ENCODE measurements at places on chromosomes 2 and 18.

- no peak for DNase-seq
Observed at GRCh38 chr18:3468833-3469232, 18.9 kb downstream of the TGIF1 start.

- DNase-seq, result no peak
Observed at GRCh38 chr2:14902953-14903352, 270.4 kb downstream of the LRATD1 start.

DNA sequence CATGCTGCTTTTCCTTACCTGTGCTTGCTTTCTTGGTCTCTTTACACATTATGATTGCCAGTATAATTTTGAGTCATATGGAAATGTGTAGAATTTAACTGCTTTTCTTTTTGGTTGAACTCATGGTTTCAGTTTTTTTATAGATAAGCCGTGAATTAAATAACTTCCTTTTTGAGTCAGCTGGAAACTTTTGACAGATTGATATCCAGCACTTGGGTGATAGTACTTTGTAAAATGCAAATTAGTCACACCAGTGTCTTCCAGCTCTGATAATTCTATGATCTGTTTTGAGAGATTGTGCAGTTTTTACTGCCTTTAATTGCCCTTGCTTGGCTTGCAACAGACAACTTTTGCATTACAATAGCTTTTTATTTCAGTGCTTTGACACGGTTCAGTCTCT, 86.4 kb downstream of the NCOA1 start:
- no peak for DNase-seq

GRCh38 chr2:15766303-15766861, 174.0 kb upstream of the MYCN start:
- no peak for DNase-seq

DNA sequence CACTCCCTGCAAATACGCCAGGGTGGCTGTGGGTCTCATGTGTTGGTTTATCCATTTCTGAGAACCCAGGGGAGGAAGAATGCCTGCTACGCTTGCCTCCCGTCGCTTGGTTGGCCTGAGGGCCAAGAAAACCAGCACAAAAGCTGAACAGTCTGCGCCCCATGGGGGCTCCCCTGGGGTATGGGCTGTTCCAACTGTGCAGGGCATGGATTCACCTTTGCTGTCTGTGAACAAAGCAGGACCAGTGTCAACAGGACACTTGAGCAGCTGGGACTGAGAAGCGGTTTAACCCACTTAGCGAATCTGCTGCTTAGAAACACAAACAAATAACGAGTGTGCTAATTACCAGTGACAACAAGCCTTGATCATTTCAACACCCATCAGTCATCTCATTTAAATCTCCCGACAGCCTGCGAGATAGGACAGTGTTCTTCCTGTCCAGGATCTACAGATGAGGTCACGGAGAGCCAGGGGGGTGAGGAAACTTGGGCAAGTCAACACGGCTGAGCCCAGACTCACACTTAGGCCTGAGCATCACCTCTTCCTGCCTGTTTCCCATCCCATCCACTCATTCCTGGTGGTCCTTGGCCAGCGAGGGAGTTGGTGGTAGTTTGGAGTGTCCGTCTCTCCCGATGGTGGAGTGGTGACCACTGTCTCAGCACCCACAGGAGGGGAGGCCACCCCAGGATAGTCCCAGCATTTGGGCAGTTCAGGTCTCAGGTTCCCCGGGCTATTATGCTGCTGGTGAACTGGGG, 111.6 kb upstream of the HAAO start:
- DNase-seq, result no peak

GRCh38 chr2:40348038-40348437, 103.9 kb downstream of the SLC8A1 start:
- no peak for DNase-seq

DNA sequence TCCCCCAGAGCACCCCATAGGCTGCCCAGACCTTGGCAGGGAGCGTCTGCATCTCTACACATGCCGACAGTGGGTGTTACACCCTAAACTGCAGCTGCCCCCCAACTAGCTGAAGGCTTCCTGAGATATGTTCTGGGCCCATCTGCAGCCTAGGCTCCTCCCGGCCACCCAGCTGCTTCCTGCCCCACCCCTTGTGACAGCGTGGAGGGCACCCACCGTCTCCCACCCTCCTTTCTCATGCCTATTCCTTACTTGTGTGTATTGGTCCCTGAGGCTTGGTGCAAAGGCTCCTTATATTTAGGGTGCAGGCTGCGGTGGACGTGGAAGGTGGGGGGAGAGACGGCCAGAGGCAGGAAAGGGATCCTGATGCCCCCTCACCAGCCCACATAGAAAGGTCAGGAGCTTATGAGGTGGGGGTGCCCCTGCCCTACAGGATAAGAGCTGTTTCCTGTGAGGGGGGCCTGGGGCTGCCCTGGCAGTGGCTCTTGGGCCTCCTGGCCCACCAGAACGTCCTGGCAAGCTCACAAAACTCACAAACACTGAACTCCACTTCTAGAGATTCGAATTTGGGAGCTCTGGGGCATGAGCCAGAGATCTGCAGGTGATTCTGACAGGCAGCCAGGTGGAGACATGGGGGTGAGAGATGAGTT, 7.3 kb upstream of the PROM2 start:
- no peak for DNase-seq

- no peak for DNase-seq
Observed at GRCh38 chr2:240391111-240392051, 44.1 kb upstream of the GPC1 start.

GRCh38 chr2:156541706-156542105, 105.5 kb downstream of the GPD2 start:
- no peak for DNase-seq

DNA sequence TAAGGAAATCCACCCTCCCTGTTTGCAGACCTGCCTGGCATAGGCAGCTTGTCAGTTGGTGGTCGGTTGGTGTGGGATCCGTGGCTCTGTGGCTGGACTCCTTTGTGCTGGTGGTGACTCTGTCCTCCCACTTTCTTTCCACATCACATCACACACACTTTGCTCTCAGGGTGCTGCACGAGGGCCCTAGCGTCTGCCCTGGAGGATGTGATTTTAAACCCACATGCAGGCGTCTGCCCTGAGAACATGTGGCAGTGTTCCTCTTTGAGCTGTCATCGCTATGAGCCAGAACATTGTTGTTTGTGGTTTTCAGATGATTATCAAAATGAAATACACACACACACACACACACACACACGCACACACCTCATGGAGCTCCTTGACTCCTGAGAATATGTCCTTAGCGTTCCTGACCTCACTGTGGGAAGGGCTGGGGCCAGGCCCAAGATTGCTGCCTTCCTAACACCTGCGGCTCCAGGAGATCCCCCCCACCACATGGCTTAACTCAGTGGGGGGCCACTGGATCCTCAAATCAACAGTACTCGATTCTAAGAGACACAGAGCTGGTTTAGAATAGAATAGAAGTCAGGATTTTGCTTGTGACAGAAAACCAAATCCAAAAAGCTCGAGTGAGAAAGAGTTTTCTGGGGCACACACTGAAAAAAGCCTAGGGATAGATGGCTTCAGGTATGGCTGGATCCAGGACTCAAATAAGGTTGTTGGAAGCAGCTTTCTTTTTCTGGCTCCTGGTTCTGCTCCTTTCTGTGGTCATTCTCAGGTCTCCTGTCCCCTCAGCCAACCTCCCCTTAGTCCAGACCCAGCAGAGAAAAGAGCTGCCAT, 54.8 kb downstream of the RTP5 start:
- DNase-seq, result no peak

DNA sequence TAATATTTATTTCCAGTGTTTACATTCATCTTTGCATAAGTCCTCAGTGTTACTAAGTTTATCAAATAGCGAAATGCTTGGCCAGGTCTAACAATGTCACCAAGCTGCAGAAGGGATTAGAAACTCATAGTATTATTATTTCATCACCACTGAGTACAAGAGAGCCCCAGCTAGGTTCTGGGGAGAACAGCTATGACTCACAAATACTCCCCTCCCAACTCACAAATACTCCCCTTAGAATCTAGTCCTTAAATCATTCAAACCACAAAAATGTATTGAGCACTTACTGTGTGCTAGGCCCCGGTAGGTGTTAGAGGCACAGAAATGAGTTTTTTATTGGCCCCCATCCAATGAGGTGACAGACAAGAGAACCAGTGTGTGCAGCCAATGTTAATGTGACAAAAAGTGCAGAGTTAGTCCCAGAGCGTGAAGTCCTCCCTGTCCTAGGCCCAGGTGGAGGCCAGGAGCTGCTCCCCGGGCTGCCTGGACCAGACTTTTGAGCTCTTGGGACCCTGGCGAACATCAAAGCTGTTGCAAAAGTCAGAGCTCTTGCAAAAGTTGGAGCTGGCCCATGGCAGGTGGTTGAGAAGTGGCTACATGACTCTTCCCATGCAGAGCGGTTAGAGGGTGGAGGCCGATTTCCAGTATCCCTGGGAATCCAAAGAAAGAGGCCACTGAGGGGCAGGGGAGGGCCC, 9.8 kb downstream of the STEAP3 start:
- no peak for DNase-seq

GRCh38 chr2:164642946-164643555, 21.8 kb upstream of the GRB14 start:
- DNase-seq, result no peak

- no peak for DNase-seq
Observed at GRCh38 chr18:22324191-22325131, 93.3 kb downstream of the CTAGE1 start.

DNA sequence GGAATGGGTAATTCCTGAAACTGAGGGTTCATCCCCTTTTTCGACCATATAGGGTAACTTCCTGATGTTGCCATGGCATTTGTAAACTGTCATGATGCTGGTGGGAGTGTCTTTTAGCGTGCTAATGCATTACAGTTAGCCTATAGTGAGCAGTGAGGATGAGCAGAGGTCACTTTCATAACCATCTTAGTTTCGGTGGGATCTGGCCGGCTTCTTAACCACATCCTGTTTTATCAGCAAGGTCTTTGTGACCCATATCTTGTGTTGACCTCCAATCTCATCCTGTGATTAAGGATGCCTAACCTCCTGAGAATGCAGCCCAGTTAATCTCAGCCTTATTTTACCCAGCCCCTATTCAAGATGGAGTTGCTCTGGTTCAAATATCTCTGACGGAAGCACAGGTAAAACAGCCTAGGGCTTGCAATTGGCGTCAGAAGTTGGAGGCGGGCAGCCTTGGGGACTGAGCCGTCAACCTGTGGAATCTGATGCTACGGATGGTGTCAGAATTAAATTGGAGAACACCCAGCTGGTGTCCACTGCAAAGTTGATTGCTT, 19.5 kb downstream of the RALBP1 start:
- DNase-seq, result no peak

GRCh38 chr2:16261791-16262190, 321.4 kb downstream of the MYCN start:
- no peak for DNase-seq

DNA sequence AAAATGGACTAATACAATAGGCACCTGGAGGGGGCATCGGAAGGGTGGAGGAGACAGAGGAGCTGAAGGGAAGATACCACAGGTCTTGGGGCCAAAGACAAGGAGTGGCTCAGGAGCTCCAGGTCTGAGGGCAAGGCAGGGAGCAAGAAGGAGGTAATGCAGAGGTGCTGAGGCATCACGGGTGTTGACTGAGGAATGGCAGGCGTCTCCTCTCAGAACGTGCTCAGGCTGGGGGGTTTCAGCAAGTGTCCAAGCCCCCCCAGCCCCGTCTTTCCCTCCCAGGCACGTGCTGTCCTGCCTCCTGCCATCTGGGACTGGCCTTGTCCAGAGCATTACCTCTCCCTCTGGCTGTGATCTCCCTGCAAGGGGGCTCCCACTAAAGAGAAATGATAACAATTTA, 265.4 kb downstream of the DCDC2C start:
- no peak for DNase-seq

- no peak for DNase-seq
Observed at GRCh38 chr2:43170405-43171105, 55.9 kb downstream of the ZFP36L2 start.

DNA sequence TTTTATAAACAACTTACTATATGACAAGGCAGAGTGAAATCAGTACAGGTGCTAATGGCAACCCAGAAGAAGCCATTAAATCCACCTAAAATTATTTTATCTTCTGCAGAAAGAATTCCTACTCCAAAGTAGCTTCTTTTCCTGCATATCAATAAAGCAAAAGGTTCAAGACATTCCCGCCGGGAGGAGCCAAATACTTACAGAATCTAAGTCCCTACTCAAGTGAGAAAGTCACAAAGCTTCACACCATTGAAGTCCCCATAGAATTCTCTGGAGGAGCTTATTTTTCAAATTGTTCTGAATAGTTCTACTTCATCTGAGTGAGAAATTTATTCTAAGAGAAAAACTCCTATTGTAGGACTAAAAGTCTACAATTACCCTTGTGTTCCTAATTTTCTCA, 233.7 kb upstream of the HNRNPA3 start:
- no peak for DNase-seq

GRCh38 chr2:32502941-32503340, 124.9 kb upstream of the TTC27 start:
- no peak for DNase-seq

DNA sequence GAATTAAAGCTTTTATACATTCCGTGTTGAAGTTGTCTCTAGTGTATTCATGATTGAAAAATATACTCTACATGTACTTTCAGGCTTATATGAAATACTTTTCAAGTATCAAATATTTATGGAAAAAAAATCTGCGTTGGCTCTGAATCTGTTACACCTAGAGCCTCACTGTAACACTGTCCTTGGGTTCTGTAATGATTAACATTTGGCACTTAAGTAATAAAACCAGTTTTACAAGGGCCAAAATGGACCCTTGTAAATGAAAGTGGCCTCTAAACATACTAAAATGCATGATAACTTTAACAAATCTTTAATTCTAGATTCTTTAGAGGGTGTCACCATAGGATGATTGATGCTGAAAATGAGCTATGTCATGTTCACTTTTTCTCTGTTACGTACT, 162.8 kb downstream of the PTPRM start:
- DNase-seq, result no peak

DNA sequence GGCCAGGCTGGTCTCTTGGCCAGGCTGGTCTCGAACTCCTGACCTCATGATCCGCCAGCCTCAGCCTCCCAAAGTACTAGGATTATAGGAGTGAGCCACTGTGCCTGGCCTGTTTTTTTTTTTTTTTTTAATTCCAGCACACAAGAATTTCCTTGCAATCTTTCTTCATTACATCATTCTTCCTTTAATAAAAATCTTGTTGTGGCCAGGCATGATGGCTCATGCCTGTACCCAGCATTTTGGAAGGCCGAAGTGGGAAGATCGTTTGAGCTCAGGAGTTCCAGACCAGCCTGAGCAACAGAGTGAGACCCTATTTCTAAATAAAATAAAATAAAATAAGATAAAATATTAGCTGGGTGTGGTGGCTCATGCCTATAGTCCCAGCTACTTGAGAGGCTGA, 21.4 kb upstream of the PLEKHM3 start:
- DNase-seq, result no peak

- DNase-seq, result no peak
Observed at GRCh38 chr2:241129086-241129871, 20.0 kb downstream of the PASK start.

DNA sequence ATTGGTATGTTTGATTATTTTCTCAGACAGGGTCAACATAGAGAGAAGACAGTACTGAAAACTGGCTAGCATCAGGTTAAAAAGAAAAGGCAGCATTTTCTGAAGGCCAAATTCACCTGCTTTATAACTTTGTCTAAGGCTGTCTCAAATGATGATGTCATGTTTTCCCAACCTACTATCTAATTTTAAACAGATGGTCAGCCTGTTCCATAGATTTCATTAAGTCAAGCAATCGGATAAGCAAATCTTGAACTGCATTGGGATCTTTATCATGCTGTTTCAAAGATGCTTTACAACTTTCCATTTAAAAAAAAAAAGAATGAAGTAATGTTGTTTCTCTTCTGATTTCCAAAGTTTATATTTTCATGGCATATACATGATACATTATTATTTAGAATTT, 56.3 kb upstream of the SPOPL start:
- DNase-seq, result no peak

GRCh38 chr2:175168564-175168945, 552 bp upstream of the ATF2 start:
- no peak for DNase-seq

GRCh38 chr2:6694555-6694954, 171.2 kb downstream of the CMPK2 start:
- no peak for DNase-seq

All from stimulated activated CD4-positive, alpha-beta T cell treated with anti-CD3 and anti-CD28 coated beads, Interleukin-2, amount 100 ng/mL, for 48 hours (primary cell).